ENCODE measurements at places on chromosomes 3 and 15. TPM values are rescaled to one million over a fixed set of nuclear protein-coding genes. Genes with fewer than 3 reads are reported as not detected.
A peak's percentile ranks its signal among the peaks of the same experiment; 100 is the strongest.

SERPINI2 gene
- total RNA-seq = not detected

C3orf70 gene
- total RNA-seq = not detected

ARPP21 gene
- not detected for total RNA-seq

SGO1 gene
- 12.2 TPM for total RNA-seq

COL6A5 gene
- not detected for total RNA-seq

EPHB3 gene
- 4.0 TPM for total RNA-seq

RLBP1 gene
- total RNA-seq = not detected

ARHGEF26 gene
- 0.63 TPM for total RNA-seq

CD200R1 gene
- not detected for total RNA-seq

THPO gene
- not detected for total RNA-seq

GOLGB1 gene
- total RNA-seq = 66.9 TPM

MUSTN1 gene
- not detected for total RNA-seq

TM4SF1 gene
- 20.1 TPM for total RNA-seq

SLC9C1 gene
- total RNA-seq = not detected

DNA sequence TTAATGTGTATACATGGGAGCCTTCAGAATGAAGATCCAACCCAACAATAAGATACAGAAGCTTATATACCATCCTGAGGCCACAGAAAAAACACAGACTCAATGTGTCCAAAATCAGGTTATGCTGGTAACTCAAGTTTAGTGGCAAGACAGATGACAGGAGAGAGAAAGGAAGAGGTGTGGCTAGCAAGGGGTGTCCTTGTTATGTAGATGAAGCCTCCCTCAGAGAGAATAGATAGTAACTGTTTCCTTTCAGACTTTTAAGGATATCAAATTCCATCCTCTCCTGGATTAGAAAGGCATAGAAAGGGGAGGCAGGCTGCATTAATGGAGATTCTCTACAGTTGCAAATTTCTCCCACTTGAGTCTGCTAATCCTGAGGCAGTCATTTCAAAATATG, 447.4 kb downstream of the GABRB3 start:
- no peak for DNase-seq

- DNase-seq = no peak
Measured at GRCh38 chr15:43378601-43379000, 7.7 kb downstream of the TUBGCP4 start.

GRCh38 chr3:123123716-123124616, 57.1 kb downstream of the PDIA5 start:
- DNase-seq = no peak

GRCh38 chr15:88604381-88605188, 16.6 kb upstream of the AEN start:
- DNase-seq = no peak

- DNase-seq = peak; percentile 52
Measured at GRCh38 chr3:55405436-55405835, 81.7 kb downstream of the WNT5A start.

DNA sequence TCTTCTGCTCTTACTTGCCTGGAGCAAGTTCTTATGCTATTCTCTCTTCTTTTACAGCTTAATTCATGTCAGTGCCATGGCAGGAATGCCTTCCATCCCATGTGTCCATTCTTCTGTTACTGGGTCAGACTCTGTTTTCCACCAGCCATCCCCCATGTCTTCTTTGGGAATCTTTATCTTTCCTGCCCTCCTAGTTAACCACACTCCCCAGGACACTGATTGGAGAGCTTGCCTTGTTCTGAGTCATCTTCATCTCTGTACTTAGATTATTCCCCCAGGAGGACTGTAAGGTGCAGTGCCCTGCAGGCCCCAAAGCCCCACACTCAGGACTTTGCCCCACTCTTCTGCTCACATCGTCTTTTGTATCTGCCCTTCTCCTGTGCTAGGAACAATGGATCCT, 3.6 kb downstream of the ABHD17C start:
- DNase-seq = no peak

- DNase-seq = no peak
Measured at GRCh38 chr3:3560591-3561311, 238.5 kb upstream of the LRRN1 start.

DNA sequence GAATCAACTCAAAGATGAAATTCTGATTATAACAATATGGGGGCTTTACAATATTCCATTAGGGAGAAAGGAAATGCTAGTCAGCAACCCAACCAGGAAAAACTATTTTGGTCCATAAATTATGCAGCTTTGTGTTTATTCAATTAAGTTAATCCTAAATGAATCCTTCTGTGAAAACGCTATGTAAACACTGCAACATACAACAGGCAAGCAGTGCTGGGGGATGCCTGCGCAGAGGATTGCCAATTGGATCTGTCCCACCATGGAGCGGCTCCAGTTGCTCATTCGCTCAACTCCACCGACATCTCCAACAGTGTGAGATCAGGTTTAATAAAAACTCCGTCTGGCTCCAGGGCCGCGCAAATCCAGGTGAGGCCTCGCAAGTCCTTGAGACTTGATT, 290.5 kb upstream of the VEPH1 start:
- no peak for DNase-seq

- DNase-seq = peak; percentile 45
Measured at GRCh38 chr3:60609446-60609845, 641.8 kb downstream of the FHIT start.

GRCh38 chr3:70383360-70383831, 71.0 kb upstream of the MDFIC2 start:
- peak; percentile 4 for DNase-seq

DNA sequence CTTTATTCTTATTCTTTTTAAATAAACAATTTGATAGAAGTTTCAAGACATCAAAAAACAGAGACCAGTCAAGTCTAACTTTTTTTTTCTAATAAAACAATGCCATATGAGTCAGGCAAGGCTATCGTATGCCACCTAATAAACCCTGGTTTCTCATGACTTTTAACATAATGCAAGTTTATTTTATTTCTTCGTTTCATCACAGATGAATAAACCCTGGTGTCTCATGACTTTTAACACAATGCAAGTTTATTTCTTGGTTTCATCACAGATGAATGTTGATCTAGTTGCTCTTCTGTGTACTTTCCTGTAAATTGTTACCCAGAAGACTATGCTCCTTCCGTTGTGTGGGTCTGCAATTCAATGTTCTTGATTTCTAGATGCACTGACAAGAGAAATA, 905.4 kb downstream of the ROBO2 start:
- DNase-seq = no peak

GRCh38 chr3:31614162-31614921, 81.6 kb downstream of the STT3B start:
- DNase-seq = peak; percentile 17

DNA sequence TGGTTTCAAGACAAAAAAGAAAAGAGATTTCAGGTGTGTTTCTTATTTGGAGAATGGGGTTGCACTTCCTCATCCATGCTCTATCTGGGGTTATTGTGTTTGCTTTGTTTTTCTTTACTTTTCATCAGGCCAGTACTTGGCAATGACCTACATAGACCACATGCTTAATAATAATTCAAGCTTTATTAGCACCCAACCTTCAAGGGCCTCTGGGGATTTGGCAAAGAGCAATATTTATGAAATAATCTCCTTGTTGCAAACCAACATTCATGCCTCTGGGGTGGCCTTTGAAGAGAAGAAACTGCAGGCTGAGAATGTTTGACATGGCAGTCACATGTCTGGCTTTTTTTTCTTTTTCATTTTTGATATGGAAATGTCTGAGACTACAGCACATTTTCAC, 68.2 kb upstream of the SNRK start:
- no peak for DNase-seq

DNA sequence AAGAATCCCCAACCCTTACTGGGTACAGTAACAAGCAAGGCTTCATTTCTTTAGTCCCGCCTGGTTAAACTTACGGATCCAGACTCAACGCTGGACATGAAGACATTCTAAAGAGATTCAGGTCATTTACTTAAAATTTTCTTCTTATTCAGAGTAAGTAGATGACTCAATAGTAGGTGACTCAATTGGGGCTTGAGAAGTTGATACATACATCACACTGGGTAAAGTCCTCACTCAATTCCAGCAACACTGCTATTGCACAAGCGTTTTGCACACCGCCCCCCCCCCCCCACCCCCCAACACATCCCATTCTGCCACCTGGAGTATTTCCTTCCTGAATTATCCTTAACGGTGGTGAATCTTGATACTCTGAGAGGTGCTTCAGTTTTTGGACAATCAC, 610.0 kb downstream of the FOXP1 start:
- DNase-seq = peak; percentile 54

- DNase-seq = peak; percentile 28
Measured at GRCh38 chr3:38317192-38317759, 29.3 kb upstream of the XYLB start.

DNA sequence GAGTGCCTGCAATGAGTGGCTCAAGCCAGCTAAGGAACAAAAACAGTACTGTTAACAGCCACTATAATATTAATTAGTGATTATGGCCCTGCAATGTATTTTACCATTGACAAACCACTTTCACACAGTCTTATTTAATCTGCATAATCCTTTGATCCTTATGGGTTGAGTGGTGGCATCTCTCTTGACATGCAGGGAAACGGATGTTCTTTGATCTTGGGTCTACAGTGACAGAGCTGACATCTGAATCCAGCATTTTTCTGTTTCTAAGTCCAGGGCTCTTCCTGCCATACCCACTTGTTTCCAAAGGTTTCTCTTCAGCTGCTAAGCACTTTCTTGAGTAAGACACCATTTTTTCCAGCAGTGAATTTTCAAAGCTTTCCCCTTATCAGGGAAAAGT, 277.7 kb upstream of the ROPN1 start:
- DNase-seq = no peak

- no peak for DNase-seq
Measured at GRCh38 chr3:106447723-106448301, 579.0 kb upstream of the CBLB start.

DNA sequence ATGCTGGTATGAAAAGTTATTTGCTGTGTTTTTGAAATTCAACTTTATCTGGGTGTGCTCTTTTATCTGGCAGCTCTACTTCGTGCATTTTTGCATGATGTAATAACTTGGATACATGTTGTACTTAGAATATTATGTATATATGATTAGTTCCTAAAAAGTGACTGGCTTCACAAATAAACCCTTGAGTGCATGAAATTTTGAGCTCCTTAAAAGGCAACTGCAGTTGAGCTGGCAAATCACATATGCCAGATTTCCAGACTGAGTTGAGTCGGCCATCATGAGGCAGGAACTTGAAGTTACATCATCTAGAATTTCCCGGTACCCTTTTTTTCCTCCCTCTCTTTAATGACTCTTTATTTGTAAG, 162.5 kb downstream of the FNDC3B start:
- DNase-seq = peak; percentile 61

DNA sequence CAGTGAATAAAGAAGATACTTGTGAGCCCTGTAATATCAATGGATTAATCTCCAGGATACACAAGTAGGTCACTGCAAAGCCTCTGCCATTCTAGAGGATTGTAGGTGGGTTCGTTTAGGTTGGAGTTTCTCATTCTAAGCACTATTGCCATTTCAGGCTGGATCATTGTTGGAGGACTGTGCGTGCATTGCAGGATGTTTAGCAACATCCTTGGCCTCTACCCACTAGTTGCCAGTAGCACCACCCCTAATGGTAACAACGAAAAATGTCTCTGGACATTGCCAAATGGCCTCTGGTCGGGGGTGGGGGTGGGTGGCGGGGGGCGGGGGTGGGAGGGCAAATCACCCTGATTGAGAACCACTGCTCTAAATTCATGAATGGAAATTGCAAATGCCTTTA, 4.9 kb upstream of the IFT57 start:
- no peak for DNase-seq

DNA sequence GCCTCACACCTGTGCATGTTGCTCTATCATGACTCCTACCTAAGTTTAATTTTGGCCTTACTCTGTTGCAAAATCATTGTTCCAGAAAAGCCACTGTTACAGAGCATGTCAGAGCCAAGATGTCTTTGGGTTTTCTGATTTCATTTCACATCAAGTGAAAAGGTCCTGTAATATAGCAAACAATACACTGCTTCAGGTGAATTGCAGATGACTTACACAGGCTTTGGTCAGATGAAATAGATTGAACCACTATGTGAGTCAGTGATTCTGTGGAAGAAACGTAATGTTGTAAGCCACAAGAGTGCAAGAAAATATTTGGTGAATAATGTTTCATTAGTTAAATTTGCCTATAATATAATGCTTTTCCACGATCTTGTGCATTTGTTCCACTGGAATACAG, 22.7 kb downstream of the EBLN2 start:
- DNase-seq = no peak

DNA sequence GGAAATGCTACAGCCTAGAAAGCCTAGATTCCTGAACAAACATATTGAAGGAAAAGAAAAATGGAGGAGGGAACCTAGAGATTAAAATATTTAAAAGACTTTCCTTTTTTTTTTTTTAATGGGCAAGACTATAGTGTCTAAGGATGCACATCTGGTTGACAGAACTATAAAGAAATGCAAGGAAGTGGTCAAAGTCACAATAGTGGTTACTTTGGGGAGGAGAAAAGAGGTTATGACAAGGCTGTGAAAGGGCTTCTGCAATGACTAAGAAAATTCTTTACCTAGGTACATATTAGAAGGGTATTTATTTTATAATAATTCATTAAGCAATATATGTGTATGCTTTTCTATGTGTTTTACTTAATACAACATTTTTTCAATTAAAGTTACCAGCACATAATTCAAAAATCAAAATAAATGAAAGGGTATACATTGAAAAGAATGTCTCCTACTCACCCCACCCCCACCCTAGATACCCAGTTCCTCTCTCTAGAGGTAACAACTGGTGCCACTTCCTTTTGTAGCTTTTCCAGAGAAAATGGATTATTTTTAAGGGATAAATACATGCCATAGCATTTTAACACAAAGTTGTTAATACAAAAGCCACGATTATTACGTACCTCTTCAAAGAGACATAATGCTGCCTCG, 70.1 kb downstream of the HERC1 start:
- no peak for DNase-seq

GRCh38 chr3:101171681-101172191, 148.6 kb downstream of the IMPG2 start:
- no peak for DNase-seq

DNA sequence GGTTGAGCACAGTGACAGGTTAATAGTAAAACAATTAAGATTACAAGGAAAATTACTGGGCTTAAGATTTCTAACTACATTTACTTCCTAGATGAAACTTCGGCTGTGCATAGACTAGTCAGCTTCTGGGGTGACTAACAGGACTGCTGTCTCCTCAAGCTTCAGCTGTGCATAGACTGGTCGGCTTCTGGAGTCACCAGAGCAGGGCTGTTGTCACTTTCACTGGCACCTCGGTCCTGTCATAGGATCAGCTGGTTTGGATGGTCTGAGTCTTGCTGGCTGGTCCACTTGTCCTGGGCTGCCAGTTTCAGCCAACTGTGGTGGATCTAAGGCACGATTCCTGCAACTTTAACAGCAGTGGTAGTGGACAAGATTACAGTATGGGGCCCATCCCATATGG, 23.9 kb upstream of the ACAD9 start:
- no peak for DNase-seq

DNA sequence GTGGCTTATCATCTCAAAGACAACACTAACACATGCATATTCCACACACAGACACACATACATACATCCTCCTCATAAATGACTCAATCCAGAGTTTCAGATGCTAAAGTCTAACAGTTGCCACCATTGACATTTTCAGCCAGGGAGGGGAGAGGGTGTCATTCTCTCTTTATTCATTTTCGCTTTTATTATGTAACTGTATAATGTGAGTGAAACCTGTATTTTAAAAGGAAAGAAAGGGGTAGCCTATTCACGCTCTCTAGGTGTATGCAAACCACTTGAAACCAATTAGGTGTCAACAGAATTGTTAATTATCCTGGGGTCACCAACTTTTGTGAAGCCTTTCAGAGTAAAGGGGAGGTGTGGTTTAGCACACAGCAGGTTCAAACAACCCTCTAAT, 1282.9 kb downstream of the ROBO2 start:
- no peak for DNase-seq
